ENCODE measurements at places on chromosomes 11 and 22. TPM values are rescaled to one million over a fixed set of nuclear protein-coding genes. Genes with fewer than 3 reads are reported as not detected.

Gene PTGDR2
- 0.12 TPM for total RNA-seq

Gene KRTAP5-10
- total RNA-seq = 0.17 TPM

Gene STX5
- 27.8 TPM for total RNA-seq

Gene TRIM48
- not detected for total RNA-seq

Gene SPI1
- 29.1 TPM for total RNA-seq

Gene CCDC116
- total RNA-seq = not detected

Gene PLA2G6
- 20.4 TPM for total RNA-seq

Gene SH3BP1
- 3.2 TPM for total RNA-seq

- no peak overlapping the region for H3K4me3 ChIP-seq
- DNase-seq = no peak
- H3K27me3 ChIP-seq = no peaks in the 10 kb centered on the region
- no peaks in the 10 kb centered on the region for H3K36me3 ChIP-seq
- no peak overlapping the region for H3K27ac ChIP-seq
- H3K4me1 ChIP-seq = peaks cover 12% of the 10 kb centered on the region
Measured at GRCh38 chr11:74644081-74644480, 51.7 kb downstream of the POLD3 start.

DNA sequence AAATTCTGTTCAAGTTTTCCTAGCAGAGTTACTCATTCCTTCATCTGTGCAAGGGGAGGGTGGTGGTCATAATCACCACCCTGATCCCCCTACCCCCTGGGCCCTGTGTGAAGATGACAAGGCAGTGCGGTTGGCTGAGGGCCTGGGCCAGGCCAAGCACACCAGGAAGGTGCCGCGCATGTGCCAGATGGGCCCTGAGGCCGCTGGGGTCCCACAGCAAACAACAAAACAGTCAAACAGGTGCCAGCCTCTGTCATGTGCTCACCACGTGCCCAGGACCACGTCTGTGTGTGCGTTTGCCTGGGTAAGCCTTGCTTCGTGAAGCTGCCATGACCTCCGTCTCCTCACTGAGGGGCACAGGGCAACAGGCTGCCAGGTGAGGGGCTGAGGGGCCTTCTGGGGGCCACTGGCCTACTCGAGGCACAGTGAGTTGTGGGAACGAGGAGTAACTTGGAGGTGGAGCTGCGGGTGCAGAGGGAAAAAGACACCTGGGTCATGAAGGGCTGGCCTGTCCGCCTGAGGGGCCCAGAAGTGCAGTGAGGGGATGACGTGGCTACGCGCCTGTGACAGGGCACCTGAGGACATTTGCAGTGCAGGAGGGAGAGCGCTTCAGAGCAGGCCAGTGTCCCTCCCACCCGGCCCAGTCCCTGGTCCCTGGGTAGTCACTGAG, 25.8 kb downstream of the RSPH14 start:
- no peak for DNase-seq
- no peak overlapping the region for H3K27ac ChIP-seq
- no peak overlapping the region for H3K4me3 ChIP-seq
- H3K27me3 ChIP-seq = no peaks in the 10 kb centered on the region

GRCh38 chr11:16880184-16880801, 133.9 kb downstream of the PLEKHA7 start:
- H3K27ac ChIP-seq = no peak overlapping the region
- DNase-seq = no peak
- no peaks in the 10 kb centered on the region for H3K36me3 ChIP-seq
- no peak overlapping the region for H3K4me3 ChIP-seq
- no peaks in the 10 kb centered on the region for H3K27me3 ChIP-seq
- no peaks in the 10 kb centered on the region for H3K4me1 ChIP-seq

DNA sequence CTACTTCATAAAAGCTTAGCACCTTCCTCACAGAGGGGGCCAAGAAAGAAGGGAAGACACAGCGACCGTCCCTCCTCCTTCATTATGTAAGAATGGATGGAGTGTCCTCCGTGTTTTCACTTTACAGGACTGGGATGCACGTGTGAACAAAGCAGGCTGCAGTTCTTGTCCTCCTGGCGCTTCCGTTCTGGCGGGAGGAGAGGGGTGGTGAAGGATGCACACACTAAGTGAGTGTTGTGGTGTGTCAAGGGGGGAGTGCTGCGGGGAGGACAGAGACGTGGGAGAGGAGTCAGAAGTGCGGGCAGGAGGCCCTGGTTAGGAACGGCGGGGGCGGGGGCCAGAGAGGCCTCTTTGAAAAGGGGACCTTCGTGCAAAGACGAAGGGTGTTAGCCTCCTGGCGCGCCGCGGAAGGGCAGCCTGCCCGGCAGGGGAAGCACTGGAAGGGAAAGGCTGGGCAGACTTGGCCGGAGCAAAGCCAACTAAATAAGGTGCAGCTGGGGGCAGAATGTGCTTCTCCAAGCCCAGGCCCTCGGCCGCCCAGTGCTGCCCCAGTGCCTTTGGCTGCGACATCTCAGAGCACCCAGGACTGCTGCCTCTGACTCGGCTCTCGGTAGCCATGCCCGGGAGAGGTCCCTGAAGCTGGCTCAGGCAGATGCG, 27.0 kb upstream of the IGSF9B start:
- no peak overlapping the region for H3K27ac ChIP-seq
- H3K4me1 ChIP-seq = no peaks in the 10 kb centered on the region
- H3K36me3 ChIP-seq = no peaks in the 10 kb centered on the region
- no peak overlapping the region for H3K4me3 ChIP-seq

GRCh38 chr11:117639601-117640000, 157.4 kb downstream of the DSCAML1 start:
- H3K4me3 ChIP-seq = no peak overlapping the region
- no peak for DNase-seq

DNA sequence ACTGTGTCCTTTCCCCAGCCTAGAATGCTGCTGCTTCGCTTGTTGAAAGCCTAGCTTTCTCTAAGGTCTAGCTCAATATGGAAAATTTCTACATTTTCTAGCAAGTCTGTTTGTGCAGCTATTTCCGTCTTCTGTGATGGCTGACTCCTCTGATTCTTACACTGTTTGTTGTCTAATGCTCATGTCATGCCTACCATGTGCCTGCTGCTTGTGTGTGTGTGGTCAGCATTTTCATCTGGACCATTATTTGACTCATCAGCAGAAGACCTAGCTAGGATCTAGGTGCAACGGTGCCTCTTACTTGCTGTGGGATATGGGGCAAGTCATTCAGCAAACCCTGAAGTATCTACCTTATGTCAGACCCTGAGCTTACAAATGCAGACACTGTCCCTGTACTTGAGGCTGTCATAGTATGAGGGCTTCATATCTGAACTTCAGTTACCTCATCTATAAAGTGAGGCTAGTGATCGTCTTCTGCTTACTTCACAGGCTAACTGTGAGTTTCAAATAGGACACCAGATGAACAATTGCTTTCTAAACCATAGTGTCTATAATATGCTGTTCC, 86.5 kb upstream of the MYO18B start:
- H3K27ac ChIP-seq = no peak overlapping the region
- no peaks in the 10 kb centered on the region for H3K36me3 ChIP-seq
- H3K4me1 ChIP-seq = no peaks in the 10 kb centered on the region
- H3K27me3 ChIP-seq = no peaks in the 10 kb centered on the region
- no peak for DNase-seq
- H3K4me3 ChIP-seq = no peak overlapping the region

- no peak overlapping the region for H3K27ac ChIP-seq
- H3K27me3 ChIP-seq = no peaks in the 10 kb centered on the region
- H3K36me3 ChIP-seq = no peaks in the 10 kb centered on the region
Measured at GRCh38 chr22:45891996-45892621, 84.9 kb downstream of the WNT7B start.

DNA sequence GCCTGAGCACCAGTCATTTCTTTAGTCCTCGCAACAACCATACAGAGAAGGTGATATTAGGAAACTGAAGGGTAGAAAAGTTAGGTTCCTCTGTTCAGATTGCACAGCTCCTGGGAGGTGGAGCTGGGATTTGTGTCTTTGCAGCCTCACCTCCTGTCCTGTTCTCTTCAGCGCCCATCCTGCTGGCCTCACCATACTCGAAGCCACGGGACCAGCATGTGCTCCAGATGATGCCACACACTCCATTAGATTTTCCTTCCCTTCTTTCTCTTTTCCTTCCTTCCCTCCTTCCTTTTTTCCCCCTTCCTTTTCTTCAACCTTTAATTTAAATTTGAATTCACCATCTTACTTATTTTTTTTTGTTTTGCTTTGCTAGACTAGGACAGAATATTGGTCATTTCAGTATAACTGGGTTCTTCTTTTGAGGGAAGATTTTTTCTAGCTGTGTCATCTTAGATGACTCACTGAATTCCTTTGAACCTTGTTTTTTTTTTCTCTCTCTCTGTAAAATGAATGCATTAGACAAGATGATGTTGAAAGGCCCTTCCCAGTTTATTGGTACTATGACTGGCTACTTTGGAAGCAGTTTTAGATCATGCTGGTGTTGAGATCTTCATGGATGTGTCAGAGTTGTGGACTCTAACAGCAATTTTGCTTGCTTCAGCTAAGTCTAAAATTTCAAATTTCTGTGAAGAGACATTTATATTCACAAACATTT, 662.5 kb upstream of the TENM4 start:
- no peak overlapping the region for H3K4me3 ChIP-seq
- no peak for DNase-seq
- H3K4me1 ChIP-seq = no peaks in the 10 kb centered on the region
- H3K36me3 ChIP-seq = no peaks in the 10 kb centered on the region

DNA sequence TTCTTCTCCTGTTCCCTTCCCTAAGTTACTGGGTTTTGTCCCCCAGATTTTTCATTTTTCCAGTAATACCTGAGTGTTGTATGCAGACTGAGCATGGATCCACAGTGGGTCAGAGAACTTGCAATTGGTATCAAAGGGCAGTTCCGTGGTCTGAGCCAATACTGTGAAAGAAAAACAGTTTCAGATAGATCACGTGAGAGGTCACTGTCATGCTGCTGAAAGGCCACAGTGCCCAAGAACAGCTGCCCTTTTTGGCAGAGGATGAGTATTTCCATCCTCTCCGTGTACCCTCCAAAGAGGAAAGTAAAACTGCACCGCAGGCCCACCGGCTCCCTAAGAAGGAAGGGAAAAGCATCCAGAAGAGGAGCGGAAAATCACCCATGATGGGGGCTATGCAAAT, 73.0 kb upstream of the TBCEL start:
- no peaks in the 10 kb centered on the region for H3K4me1 ChIP-seq
- no peak overlapping the region for H3K4me3 ChIP-seq
- DNase-seq = no peak

DNA sequence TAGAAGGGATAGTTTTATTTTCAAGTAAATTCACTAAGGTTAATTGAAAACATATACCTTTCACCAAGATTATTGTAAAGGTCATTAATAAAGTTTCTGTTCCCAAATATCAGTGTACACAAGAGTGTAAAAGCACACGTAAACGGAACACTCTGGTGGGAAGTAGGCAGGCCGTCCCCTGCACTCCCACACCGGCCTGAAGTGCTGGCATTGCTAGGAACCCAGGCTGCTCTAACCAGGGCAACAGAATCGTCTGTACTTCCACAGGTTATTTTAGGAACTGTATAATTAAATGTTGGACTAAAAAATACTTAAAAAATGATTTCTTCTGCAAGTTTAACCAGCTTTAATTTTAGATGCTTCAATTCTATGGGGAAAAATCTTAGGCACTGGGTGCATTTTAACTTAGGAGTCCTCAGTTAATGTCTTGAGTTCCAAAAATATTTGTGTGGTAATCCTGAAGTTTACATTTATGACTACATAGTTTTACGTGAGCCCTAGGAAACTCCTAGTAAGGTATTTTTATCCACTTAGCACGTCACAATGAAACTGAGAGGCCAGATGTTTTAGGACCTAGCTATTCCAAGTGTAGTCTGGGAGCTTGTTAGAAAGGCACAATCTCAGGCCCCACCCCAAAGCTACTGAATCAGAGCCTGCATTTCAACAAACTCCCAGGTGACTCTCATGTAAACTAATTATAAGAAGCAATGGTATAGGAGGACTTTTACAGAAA, 31.2 kb downstream of the KMT5B start:
- H3K36me3 ChIP-seq = peaks cover 37% of the 10 kb centered on the region
- H3K27me3 ChIP-seq = no peaks in the 10 kb centered on the region
- H3K4me3 ChIP-seq = no peak overlapping the region
- no peaks in the 10 kb centered on the region for H3K4me1 ChIP-seq

DNA sequence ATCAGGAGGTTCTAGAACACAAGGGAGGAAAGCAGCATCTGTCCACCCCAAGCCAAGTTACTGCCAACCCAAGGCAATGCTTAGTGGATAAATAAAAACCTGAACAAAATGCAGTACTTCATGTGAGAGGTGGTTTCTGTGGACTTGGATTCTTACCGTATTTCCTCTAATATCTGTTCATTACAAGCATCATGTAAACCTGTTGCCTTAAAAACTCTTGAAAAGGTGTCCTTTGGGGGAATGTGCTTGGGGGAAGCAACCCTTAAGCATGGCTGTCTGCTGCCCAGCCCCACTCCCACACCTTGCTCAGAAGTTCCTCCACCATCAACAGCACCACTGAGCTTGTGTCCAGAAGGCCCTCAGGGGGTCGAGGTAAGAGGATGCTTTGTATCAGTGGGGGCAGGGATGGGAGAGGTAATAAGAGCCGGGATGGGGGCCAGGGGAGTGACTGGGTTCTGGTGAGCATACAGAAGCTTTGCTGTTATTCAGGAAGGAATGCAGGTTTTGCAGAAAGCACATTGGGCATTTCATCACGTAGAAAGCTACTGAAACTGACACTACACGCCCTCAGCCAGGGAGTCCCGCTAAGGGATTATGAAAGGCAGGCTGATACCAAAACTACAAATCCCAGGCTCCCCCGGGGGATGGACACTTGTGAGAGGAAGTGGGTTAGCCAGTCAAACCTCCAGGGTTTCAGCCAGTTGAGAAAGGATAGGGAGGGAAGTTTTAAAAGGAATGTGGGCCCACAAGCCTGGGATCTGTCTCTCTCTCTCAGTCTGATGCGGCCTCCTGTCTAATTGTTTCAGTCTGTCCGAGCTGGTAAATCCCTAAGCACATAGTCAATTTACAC, 52.0 kb downstream of the KCNJ1 start:
- H3K27me3 ChIP-seq = no peaks in the 10 kb centered on the region
- no peaks in the 10 kb centered on the region for H3K36me3 ChIP-seq
- no peak for DNase-seq
- no peak overlapping the region for H3K27ac ChIP-seq
- no peak overlapping the region for H3K4me3 ChIP-seq

DNA sequence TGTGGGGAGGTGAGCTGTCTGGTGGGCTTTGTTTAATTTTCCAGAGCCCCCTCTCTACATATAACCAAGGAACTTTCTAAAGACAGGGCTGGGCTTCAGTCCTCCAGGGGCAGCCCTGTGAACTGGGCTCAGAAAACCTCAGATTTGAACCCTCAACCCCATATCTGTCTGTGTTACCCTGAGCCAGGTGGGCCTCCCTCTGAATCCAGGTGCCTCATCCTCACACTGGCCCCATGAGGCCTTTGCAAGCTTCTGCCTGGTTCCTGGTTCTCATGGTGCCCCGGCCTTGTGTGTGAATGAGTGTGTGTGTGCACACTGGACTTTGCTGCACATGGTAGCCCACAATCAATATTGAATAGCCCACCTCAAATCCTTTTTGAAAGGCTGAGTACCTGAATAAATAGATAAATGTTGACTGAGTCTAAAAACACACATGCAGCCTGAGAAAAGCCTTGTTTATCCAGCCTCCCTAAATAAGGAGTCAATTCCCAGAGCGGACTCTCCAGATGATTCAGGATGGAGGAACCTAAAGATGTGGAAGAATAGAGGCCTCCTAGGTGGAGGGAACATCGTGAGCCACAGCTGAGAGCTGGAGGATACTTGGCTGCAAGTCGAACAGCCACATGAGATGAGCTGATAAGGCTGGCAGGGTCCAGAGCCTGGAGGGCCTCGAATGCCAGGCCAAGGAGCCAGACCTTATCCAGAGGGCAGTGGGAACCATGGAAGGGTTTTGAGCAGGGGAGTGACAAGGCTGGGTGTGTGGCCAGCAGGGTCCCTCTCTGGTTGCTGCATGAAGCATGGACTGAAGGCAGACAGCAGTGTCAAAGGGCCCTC, 28.1 kb upstream of the P2RY2 start:
- DNase-seq = no peak
- no peaks in the 10 kb centered on the region for H3K27me3 ChIP-seq
- no peaks in the 10 kb centered on the region for H3K36me3 ChIP-seq

GRCh38 chr11:63240791-63241379, 2.5 kb downstream of the SLC22A25 start:
- H3K27ac ChIP-seq = peak overlapping the region; percentile 74
- no peaks in the 10 kb centered on the region for H3K27me3 ChIP-seq
- no peak overlapping the region for H3K4me3 ChIP-seq
